ENCODE measurements at places on chromosomes 5 and 9.

GRCh38 chr5:66080664-66081063 is 63.4 kb upstream of the SREK1 start:
- DNase-seq = no peak

- no peak for DNase-seq
These were observed 295.7 kb downstream of the ARHGEF28 start for GRCh38 chr5:73921741-73922140.

GRCh38 chr9:12961276-12961809 is 186.5 kb downstream of the LURAP1L start:
- no peak for DNase-seq

GRCh38 chr5:65018763-65019162 is 250.0 kb downstream of the CWC27 start:
- no peak for DNase-seq

DNA sequence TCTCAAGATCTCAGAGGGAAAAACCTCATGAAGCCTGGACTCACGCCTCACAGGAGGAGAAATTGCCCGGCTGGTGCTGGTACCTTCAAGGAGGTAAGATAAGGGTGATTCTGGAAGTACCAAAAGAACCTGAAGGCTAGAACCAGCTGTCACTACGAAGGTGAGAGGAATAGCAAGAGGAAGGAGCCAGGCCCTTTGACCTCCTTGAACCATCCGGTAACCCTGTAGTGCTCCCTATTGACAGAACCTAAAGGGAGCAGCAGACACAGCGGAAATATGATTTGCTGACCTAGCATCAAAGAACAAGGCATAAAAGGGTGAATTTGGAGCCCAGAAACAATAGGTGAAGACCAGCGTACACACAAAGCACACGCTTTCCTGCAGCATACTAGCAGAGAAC is 92.2 kb downstream of the DOCK8 start:
- DNase-seq = no peak

DNA sequence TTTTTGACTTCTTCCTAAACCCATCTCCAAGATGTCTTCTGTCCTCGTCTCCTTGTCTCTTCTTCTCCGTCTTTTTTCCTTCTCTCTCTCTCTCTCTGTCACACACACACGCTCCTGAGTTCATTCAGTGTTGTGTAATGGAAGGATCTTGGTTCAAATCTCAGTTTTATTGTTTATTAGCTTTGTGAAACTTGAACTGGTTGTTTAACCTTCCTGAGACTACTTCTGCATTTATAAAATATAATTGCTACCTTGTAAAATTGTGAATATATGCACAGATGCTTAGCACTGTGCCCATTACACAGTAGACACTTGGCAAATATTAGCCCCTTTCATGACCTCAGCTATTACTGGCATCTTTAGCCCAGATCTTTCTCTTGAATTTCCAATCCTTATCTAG is 2.4 kb upstream of the NADK2 start:
- no peak for DNase-seq

DNA sequence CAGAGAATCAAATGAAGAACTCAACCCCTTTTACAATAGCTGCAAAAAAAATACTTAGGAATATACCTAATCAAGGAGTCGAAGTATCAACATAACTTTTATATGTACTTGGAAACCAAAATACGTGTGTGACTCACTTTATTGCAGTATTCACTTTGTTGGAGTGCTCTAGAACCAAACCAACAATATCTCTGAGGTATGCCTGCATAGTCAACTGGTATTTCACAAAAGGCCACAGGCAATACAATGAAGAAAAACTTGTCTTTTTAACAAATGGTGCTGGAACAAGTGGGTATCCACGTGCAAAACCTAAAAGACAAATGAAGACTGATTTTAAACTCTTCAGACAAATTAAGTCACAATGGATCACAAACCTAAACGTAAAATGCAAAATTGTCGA is 385.7 kb downstream of the TLE1 start:
- no peak for DNase-seq

- no peak for DNase-seq
These were observed 161.8 kb downstream of the ICE1 start for GRCh38 chr5:5584236-5584745.

Data from stimulated activated CD4-positive, alpha-beta T cell treated with anti-CD3 and anti-CD28 coated beads, Interleukin-4, amount 100 ng/mL, for 48 hours (primary cell).